Activated CD8-positive, alpha-beta memory T cell treated with anti-CD3 and anti-CD28 coated beads for 4 hours (primary cell): ENCODE measurements at places on chromosomes 12 and 14.

DNA sequence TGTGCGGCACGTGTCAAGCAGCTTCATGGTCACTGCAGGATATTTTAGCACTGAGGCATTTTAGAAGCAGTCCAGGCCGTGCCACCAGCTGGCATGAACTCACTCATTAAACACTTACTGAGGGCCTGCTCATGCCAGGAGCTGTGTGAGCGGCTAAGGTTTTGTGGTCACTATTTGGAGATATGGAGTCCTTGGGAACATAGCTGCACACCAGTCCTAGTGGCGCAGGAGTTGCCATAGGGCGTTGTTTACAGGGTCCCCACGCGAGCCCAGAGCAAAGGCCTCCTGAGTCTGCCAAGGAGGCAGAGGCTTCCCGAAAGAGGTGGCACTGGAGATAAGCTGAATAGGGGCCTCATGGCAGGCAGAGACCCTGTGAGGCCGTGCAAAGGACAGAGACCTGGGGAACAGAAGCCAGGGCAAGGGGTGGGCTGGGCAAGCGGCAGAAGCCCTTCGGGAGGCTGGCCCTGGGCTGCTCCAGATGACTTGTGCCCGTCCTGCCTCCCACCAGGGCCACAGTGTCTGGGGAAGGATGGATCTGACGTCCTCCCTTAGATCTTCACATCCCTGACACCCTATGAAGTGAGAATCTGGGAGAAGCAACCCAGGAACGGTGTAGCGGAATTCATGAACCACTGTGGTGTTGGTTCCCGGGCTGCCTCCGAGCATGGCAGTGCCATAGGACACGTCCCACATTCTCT lies 38.9 kb downstream of the SFSWAP start:
- DNase-seq = no peak

GRCh38 chr14:100645196-100645981 lies 58.2 kb upstream of the BEGAIN start:
- DNase-seq = peak; percentile 66

DNA sequence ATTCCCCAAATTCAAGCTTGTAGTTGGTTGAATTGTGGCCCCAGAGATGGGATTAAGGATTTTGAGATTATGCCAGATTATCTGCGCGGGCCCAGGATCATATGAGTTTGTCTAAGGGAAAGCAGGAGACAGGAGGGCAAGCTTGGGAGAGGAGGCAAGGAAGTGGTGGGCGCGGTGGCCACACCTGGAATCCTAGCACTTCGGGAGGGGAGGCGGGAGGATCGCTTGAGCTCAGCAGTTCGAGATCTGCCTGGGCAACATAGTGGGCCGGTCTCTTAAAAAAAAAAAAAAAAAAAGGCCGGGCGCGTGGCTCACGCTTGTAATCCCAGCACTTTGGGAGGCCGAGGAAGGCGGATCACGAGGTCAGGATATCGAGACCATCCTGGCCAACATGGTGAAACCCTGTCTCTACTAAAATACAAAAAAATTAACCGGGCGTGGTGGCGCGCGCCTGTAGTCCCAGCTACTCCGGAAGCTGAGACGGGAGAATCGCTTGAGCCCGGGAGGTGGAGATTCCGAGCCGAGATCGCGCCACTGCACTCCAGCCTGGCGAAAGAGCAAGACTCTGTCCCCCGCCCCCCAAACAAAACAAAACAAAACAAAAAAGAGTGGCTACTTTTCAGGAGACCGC lies 881 bp upstream of the PUS1 start:
- DNase-seq = no peak

- DNase-seq = no peak
These were observed 411 bp downstream of the TTLL5 start for GRCh38 chr14:75661499-75661814.
